Thyroid gland (tissue), 4 donors: ENCODE measurements at places on chromosomes 12 and 14. TPM values are rescaled to one million over a fixed set of nuclear protein-coding genes. Genes with fewer than 3 reads are reported as not detected.

- no peak for DNase-seq
Measured at GRCh38 chr12:53975479-53976152, 862 bp upstream of the HOTAIR start.

DNA sequence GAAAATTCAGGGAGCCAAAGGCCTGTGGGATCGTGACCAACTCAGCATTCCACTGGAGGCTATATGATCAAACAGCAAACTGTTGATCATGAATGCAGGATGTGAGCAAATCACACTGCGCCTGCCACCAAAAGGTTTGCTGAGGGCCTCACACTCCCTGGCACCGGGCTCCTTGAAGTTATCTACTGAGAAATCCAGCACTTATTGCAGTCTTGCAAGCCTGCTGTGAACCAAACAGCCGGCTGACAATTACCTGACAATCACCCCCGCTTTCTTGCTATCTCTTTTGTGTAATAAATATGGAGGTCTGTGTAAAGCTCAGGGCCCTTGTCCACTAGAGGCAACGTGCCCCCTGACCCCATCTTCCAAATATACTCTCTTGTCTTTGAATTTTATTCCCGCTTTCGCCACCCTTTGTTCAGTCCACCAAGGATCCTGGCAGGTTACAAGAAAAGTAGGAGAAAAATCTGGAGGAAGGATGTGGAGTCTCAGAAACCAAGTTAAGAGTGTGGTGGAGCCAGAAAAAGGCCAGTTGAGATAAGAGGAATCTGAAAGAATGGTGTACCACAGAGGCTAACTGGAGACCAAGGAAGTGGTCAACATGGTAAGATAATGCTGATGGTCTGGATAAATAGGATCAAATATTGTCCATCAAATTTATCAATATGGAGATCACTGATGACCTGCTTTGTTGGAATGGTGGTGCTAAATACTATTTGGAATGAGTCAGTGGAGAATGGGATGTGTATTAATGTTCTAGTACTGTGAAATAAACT is 229.2 kb downstream of the ALX1 start:
- no peak for DNase-seq

DNA sequence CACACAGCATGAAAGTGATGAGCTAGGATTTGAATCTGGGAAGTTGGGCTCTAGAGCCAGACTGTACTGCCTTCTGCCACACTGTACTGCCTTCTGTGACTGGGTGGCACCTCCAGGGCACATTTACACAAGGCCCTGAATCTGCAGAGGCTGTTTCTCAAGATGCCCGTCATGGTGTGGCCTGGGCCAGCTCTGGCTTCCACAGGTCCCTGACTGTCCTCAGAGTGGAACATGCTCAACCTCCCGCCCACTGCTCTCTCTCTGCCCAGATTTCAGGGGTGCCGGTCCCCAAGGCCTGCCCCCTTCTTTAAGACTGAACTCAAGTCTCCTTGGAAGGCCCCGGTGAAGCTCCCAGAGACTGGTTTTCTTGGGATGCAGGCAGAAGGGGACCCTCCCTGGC is 50.2 kb downstream of the C14orf132 start:
- DNase-seq: no peak

- no peak for DNase-seq
Measured at GRCh38 chr12:520119-520518, 60.4 kb downstream of the B4GALNT3 start.

DNA sequence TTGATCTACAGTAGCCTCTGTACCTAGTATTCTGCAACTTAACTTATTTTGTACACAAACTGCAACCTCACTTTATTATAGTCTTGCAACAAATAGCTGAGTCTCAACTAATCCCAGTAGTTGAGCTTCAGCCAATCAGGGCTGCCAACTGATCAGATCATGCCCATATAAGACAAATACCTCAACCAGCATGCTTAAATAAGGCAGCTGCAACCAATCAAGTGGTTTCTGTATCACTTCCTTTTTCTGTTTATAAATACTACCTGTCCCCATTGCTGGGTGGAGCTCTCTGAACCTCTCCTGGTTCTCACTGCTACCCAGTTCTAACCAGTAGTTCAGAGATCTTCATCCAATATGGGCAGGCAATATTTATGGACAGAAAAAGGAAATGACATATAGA is 248.5 kb upstream of the FBXO33 start:
- no peak for DNase-seq

DNA sequence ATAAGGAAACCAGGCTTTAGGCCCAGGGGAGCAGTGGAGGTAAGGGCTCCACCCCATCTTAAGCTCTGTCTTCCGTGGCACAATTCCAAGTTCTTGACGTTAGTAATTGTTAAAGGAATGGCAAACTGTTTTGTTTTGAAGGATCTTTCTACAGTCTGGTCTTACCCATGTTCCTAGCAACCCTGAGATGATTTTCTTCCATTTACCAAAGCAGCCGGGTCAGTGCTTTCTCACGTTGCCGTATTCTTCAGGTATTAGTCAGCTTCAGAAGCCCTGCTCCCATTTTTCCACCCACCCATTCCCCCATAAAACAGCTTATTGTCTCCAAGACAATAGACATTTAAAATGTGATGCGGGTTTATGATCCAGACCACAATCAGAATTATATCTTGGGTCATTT is 10.3 kb downstream of the NRIP2 start:
- DNase-seq: no peak

DNA sequence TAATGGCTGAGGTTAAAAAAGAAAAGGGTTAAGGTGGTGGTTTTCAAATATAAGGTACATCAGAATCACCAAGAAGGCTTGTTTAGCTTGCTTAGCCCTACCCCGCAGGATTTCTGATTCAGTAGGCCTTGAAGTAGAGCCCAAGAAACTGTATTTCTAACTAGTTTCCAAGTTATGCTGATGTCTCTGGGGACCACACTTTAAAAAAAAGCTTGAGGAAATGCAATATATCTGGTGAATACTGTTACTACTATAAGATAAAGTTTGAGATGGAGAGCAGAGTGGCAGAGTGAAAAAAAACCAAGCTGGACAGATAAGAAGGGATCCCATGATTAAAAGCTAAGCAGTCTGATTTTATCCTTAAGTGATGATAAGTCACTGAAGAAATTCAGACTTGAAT is 18.3 kb upstream of the GXYLT1 start:
- no peak for DNase-seq

The HOXC9 gene
- 0.22 TPM for total RNA-seq

The COX14 gene
- total RNA-seq: 105 TPM

The SERPINA1 gene
- total RNA-seq: 10.5 TPM

The GPR132 gene
- total RNA-seq: 4.6 TPM
